ENCODE measurements at places on chromosomes 1 and 21.
A peak's percentile ranks its signal among the peaks of the same experiment; 100 is the strongest.

GRCh38 chr1:9201401-9202239, 33.0 kb upstream of the H6PD start:
- no peak for DNase-seq

DNA sequence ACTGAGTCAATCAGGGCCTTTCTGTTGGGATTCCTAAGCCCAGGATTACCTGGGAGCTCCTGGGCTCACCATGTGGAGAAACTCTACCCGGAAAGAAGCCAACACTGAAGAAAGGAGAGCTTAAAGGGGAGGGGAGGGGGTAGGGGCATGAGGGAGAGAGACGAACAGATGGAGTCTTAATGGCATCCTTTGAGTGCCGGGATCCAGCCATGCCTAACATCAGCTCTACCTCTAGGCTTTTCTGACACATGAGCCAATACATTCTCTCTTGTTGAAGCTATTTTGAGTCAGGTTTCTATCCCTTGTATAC, 75.0 kb downstream of the NPHP4 start:
- DNase-seq = no peak

DNA sequence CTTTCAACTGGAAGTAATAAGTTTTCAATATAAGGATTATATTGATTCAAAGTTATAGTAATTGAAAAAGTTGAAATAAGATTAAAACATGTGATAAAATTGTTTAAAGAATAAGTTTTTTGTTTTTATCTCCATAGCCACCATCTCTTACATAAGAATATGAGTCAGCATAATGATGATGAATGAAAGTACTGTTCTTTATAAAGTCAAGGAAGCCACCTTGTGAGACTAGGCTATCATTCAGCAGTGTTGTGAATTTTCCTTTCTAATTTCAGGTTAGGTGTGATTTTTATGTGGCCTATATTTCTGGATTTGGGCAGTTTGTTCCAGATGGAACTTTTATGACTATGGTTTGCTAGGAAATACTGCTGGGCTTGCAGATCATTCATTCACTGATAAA, 22.4 kb upstream of the ASB17 start:
- no peak for DNase-seq

DNA sequence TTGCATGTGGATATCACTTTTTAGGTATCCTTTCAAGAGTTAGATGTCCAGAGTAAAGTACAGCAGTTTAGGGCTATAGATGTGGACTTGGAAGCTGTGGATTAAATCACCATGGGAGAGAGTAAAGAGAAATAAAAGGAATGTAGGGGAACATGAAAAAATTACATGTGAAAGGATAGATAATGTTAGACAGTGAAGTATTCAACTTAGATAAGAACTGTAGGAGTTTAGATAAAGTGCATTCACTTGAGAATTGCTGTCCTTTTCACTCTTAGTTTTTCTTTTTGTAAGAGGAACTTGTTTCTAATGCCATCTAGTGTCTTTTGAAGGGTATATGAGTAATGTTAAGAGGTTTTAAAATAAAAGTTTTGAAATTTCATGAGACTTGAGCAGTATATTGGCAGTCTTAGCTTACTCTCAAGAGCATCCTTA, 40.1 kb downstream of the MAST2 start:
- no peak for DNase-seq

DNA sequence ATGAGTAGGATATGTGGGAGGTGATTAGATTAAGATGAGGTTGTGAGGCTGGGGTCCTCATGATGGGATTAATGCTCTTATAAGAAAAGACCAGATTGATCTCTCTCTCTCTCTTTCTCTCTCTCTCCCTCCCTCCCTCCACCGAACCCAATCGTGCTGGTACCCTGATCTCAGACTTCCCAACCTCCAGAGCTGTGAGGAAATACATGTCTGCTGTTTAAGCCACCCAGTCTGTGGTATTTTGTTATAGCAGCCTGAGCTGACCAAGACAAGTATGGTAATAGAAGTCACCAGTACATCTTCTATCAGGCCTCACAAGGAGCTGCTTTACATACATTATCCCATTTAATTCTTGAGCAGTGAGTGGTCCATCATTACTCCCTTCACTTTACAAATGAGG, 149.8 kb downstream of the RUNX1 start:
- no peak for DNase-seq

DNA sequence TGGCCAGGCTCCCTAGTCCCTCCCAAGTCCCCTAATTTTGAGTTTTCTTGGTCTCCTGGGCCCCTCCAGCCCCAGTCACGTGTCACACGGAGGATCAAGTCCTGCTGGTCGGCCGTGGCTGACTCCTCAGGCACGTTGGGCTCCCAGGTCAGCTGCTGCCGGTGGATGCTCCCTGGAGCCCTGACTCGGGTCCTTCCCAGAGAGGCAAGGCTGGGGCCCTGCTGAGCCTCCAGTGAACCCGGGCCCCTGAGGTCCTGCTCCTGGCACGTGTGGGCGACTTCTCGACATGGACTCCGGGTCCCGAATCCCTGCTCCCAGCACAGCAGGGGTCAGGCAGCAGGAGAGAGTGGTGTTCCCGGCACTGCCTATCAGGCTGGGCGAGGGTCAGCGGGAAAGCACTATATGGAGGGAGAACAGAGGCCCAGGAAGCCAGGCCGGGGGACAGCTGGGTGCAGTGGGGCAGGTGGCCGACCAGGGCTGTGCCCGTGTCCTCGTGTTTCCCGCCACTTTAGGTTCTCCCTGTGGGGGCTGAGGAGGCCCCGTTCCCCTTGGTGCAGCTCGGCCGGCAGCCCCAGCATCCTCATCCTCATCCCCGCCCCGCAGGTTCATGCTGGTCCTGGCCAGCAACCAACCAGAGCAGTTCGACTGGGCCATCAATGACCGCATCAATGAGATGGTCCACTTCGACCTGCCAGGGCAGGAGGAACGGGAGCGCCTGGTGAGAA, 13.2 kb downstream of the TMEM240 start:
- no peak for DNase-seq

- no peak for DNase-seq
Observed at GRCh38 chr1:198788561-198789064, 149.8 kb downstream of the PTPRC start.

DNA sequence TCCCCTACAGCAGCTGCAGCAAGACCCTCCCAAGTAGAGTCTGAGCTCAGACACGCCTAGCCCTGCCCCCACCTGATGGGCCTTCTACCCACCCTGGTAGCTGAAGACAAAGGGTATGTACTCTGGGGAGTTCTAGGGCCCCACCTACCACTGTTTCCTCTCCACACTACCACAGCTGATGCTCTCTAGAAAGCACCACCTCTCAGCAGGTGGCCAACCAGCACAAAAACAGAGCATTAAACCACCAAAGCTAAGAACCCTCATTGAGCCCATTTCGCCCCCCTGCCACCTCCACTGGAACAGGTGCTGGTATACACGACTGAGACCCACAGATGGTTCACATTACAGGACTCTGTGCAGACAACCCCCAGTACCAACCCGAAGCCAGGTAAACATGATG, 258.9 kb downstream of the SETD4 start:
- DNase-seq = peak; percentile 75

DNA sequence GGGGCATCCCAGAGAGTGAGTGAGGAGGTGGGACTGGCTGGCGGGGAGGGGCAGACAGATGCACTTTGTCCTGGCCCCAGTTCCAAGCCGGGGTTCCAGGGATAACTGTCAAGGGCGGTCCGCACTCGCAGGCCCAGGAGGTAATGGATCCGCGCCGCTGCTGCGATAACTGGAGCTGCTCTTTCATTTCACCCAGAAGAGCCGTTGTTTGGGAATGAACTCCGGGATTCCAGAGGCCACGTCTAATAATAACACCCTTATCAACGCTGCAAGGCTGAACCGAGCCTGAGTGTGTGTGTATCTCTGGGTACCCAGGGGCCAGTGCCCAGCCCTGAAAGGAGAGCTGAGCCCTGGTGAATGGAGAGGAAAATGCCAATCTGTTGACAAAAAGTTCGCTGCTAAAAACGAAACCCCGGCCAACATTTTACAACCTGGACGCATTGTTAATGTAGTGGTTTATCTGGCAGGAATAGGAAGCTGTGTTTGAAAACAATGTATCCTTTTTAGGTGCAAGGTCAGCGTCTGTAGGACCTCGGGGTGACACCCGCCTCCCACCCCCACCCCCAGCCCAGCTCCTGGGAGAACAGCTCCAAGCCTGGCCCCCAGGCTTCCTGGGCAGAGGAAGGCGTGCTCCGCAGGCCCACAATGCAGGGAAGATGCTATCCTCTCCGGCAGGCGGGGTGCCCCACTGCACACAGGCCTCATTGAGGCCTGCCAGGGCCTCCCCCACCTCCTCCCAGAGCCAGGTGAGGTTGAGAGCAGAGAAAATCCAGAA, 119.7 kb downstream of the PROX1 start:
- no peak for DNase-seq

GRCh38 chr1:228020686-228021354, 14.0 kb downstream of the WNT3A start:
- no peak for DNase-seq

- DNase-seq = no peak
Observed at GRCh38 chr1:10599194-10599861, 124.6 kb downstream of the PEX14 start.

- DNase-seq = no peak
Observed at GRCh38 chr1:183166454-183166853, 19.6 kb upstream of the LAMC2 start.

DNA sequence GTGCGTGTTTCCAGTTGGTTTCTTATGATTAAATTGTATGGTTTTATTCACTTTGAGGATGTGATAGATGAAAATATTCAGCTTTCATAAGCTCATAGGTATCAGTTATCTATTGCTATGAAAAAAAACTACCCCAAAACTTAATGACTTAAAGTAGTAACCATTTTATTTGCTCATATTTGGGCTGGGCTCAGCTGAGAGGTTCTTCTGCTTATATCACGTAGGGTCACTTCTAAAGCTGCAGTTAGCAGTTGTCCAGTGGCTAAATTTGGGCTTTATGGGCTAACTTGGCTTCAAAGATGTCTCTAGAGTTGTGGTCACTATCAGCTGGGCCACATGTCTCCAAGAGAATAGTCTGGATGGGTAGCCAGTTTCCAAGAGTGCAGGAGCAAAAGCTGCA, 206.4 kb upstream of the LYPLAL1 start:
- DNase-seq = no peak

DNA sequence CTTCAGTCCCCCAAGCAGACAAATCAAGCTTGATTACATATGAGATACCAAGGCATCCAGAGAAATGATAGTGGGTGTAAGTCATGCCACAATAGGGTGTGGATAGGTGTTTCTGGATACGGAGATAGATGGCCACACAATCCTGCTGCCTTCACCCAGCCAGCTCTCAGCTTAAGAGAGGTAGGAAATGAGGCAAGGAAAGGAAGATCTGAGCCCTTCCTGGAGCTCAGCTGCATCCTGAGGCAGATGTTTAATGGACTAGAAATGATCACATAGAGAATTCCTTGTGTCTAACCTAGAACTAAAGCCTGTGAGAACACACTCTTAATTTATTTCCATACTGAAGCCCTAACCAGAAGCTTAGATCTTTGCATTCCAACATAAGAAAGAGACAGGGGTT, 210.3 kb downstream of the ST6GALNAC3 start:
- DNase-seq = no peak

DNA sequence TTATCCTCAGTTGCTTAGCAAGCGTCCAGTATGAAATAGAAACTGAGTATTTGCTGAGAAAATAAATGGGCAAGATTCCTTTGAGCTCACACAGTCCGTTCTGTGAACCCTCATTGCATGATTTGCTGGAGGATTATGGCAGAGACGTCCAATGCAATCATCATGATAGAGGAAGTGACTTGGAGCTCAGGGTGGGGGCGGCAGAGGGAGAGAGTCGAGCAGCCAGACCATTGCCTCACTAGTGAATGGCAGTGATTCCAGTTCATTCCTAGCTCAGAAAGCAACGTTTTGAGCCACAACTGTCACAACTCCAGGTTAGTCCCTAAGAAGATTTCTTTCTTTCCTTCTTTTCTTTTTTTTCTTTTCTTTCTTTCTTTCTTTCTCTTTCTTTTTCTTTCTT, 27.5 kb upstream of the COL9A2 start:
- DNase-seq = peak; percentile 78

- DNase-seq = no peak
Observed at GRCh38 chr1:15186846-15187151, 33.3 kb downstream of the TMEM51 start.

DNA sequence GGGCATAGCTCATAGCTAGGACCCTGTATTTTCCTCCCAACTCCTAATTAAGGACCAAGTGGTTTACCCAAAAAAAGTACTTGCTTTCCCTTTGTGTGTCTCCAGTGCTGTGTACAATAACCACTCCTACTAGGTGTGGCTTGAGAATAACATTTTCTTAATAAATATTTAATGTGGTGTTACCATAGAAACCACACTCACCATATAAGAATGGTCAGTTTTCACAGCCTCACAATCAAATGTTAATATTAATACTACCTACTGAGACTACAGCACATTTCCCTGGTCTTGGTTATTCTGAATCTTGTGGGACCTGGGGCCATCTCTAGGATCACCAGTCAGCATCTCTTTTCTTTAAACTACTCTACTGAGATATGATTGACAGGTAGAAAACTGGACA, 83.5 kb upstream of the BCAR3 start:
- DNase-seq = no peak

GRCh38 chr1:59261537-59261936, 35.4 kb upstream of the FGGY start:
- DNase-seq = no peak

GRCh38 chr1:71054791-71055190, 7.2 kb upstream of the PTGER3 start:
- no peak for DNase-seq

- no peak for DNase-seq
Observed at GRCh38 chr1:116393792-116394191, 20.7 kb downstream of the ATP1A1 start.

DNA sequence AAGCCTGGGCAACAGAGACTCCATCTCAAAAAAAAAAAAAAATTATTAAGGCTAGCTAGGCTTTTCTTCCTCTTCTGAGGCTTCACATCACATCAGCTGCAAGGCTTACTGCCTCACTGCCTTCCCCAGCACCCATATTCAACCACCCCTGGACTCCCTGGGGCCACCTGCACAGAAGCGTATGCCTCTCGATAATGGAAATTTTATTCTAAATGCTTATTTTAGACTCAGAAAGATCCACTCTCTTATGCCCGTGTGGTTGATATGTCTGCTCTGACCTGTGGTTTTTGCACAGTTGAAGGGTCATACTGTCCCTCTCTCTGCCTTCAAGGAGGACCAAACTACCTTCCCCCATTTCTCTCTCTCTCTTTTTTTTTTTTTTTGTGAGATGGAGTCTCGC, 1.5 kb upstream of the FCRLA start:
- DNase-seq = no peak

DNA sequence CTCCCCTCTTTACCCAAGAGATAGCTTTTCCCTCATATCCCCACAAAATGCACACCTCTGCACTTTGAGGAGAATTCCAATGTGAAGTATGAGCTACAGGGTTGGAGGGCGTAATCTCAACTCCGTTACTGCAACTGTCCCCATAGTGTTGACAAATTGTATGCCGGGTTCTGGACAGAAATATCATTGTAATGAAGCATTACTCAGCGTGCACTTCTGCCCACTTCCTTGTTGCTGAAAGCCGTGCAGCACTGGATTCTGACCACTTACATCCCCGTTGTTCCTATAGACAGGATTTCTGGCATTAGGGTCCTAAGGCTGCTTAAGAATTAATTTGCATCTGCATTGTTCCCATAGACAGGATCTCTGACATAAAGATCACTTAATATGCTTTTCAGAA, 205.6 kb downstream of the RHOU start:
- no peak for DNase-seq
